ENCODE measurements at places on chromosomes 2 and 18.

- DNase-seq: no peak
Measured at GRCh38 chr2:67702284-67702683, 305.2 kb downstream of the ETAA1 start.

DNA sequence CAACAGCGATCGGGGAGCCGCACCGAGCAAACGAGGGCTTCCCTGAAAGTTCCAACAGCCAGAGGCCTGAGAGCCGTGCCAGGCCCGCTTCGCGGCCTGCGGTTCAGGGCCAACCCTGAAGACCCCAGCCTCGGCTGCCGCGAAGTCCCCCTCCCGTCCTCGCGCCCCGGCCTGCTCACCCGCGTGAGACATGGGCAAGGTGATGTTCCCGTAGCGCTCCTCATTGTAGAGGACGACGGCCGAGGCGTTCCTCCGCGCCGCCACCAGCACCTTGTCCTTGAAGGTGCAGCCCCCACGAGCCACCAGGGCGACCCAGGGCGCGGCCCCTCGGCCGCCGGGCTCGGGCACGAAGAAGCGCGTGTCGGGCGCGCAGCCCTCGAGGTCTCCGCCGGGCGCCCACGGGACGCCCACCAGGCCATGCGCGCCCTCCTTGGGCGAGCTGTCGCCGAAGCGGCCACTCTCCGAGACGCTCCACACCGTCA is 510 bp downstream of the RNF149 start:
- DNase-seq: no peak

DNA sequence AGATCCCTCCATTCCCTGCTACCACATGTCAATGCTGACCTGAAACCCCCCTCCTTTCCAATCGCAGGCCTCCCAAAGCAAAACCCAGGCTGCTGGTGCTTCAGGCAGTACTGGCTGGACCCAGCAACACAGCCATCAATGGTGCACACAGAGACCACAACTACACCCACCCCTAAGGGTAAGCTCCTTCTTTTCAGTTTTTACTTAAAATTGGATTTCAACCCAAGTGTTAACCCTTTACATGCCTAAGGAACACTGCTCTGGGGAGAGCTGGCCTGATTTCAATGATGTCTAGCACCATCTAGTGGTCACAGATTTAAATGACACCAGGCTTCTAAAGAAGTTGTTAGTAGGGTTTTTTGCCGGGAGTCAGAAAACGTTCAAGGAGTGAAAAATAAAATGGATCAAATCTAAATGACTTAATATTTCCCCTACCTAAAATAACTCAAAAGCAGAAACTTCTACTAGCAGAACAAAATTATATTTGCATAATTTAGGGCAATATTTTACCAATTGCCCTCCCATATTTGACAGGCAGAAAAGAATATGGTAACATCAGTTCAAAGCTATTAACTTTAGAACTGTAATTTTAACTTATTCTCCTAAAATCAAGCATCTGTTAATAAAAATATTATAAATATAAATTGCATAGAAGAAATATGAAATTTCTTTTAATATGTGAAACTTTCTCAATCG is 24.6 kb downstream of the FECH start:
- DNase-seq: peak; percentile 58

GRCh38 chr2:47945046-47945781 is 38.9 kb upstream of the FBXO11 start:
- no peak for DNase-seq

GRCh38 chr2:150188800-150189199 is 298.7 kb downstream of the RND3 start:
- DNase-seq: no peak

DNA sequence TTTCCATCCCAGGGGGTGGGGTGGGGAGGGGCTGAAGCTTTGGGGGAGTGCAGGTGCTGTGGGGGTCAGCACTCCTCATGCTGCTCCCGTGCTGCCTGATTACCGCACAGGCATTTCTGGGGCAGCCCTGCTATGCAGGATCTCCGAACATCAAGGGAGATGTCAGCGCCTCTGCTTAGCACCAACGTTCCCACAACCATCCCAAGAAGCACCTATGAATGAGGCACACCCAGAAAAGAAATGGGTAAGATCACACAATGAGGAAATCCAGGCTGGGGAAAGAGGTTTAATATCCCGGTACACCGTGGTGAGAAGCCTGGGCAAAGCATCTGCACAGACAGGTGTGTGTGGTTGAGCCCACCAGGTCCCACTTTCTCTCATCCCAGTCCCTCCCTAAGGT is 17.5 kb downstream of the GAREM2 start:
- DNase-seq: no peak

GRCh38 chr2:26602575-26602974 is 38.6 kb downstream of the CIB4 start:
- DNase-seq: no peak

DNA sequence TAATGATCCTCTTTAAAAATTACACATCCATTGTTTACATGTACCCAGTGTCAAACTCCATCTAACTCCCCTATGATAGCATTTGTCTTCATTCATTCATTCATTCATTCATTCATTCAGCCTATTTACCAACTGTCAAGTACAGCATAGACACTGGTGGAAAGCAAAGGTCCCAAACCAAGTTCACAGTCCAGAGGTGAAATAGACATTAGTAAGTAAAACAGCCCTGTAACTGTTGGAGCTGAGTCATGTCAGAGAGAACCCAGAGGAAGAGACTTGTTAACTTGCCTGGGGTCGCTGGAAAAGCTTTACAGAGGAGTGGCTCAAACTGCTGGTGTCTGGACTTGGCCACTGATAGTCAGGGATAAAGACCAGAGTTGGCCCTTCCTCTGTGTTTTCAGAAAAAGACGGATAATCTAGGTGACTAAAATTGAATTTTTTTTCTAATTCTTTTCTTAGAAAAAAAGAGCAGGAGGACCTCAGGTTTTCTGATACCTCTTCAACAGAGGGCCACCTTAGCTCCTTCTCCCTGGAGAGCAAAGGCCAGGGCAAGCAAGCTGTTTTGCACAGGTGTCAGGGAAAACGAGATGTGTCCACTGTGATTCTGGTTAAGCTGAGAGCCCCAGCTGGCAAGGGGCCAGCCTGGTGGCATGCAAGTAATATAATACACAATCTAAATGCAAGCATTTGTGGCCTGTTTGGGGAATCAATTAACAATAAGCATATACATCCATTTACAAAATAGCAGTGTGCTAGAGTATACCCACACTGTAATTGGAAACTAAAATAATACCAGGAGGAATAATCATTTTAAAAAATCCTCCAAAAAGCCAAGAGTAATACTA is 96.7 kb upstream of the SLC14A2 start:
- DNase-seq: peak; percentile 55
